Activated CD8-positive, alpha-beta T cell treated with anti-CD3 and anti-CD28 coated beads for 36 hours (primary cell): ENCODE measurements at places on chromosomes 3 and 15. TPM values are rescaled to one million over a fixed set of nuclear protein-coding genes. Genes with fewer than 3 reads are reported as not detected.

The ZNF770 gene
- 67.0 TPM for total RNA-seq

The BOC gene
- 0.49 TPM for total RNA-seq

The NANOGP8 gene
- not detected for total RNA-seq

The CDHR4 gene
- not detected for total RNA-seq

The SERINC4 gene
- total RNA-seq: not detected

The GMNC gene
- not detected for total RNA-seq

The SLC30A4 gene
- 1.7 TPM for total RNA-seq

The MNS1 gene
- 0.95 TPM for total RNA-seq

The GPD1L gene
- 9.2 TPM for total RNA-seq

The CCR4 gene
- total RNA-seq: 17.4 TPM

The CAPN3 gene
- total RNA-seq: 3.3 TPM

The AP2M1 gene
- total RNA-seq: 223 TPM

The BRK1 gene
- total RNA-seq: 107 TPM

The BFSP2 gene
- 1.1 TPM for total RNA-seq

The TMC3 gene
- total RNA-seq: not detected

The HRG gene
- not detected for total RNA-seq

The VGLL3 gene
- not detected for total RNA-seq

The CHST13 gene
- total RNA-seq: not detected

The LRIG1 gene
- 12.7 TPM for total RNA-seq

The DAPK2 gene
- total RNA-seq: 1.5 TPM

The FAM219B gene
- 36.5 TPM for total RNA-seq

The EFCAB12 gene
- total RNA-seq: 0.56 TPM

The PLA2G4D gene
- total RNA-seq: not detected

The LRRC3B gene
- not detected for total RNA-seq

The FANCD2OS gene
- total RNA-seq: not detected

The MOBP gene
- total RNA-seq: not detected

The NMB gene
- total RNA-seq: 1.7 TPM

The SKOR1 gene
- 0.09 TPM for total RNA-seq

The CEMIP gene
- not detected for total RNA-seq

The IGDCC3 gene
- not detected for total RNA-seq

The PYGO1 gene
- not detected for total RNA-seq

The GOLGA8G gene
- not detected for total RNA-seq

The RYR3 gene
- total RNA-seq: not detected

The RFTN1 gene
- 125 TPM for total RNA-seq

The THBS1 gene
- total RNA-seq: 1.1 TPM

The WNT5A gene
- total RNA-seq: not detected

The CLDN1 gene
- 0.77 TPM for total RNA-seq

The GLT8D1 gene
- 35.0 TPM for total RNA-seq

The TGM5 gene
- 0.11 TPM for total RNA-seq

The RBP2 gene
- not detected for total RNA-seq

The SEMA6D gene
- total RNA-seq: not detected

The SPTSSB gene
- not detected for total RNA-seq

The CHRM5 gene
- not detected for total RNA-seq

The CPNE4 gene
- total RNA-seq: not detected
